ENCODE measurements at places on chromosomes 16 and 17.

DNA sequence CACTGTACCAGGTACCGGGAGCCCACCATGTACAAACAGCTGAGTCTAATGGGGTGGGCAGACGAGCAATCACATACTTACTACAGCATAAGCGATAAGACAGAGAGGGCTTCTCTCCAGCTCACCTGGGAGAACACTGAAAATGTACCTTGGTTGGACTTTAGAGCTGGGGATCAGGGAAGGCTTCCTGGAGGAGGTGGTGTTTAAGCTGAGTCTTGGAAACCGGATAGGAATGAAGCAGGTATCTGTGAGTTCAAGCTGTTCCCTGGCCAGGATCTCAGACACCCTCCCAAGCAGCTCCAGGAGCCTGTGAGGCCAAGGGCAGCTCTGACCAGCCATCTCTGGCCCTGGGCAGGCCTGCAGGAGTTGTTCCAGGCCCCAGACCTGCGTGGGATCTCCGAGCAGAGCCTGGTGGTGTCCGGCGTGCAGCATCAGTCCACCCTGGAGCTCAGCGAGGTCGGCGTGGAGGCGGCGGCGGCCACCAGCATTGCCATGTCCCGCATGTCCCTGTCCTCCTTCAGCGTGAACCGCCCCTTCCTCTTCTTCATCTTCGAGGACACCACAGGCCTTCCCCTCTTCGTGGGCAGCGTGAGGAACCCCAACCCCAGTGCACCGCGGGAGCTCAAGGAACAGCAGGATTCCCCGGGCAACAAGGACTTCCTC is 8.0 kb upstream of the SERPINF1 start:
- DNase-seq, result no peak

DNA sequence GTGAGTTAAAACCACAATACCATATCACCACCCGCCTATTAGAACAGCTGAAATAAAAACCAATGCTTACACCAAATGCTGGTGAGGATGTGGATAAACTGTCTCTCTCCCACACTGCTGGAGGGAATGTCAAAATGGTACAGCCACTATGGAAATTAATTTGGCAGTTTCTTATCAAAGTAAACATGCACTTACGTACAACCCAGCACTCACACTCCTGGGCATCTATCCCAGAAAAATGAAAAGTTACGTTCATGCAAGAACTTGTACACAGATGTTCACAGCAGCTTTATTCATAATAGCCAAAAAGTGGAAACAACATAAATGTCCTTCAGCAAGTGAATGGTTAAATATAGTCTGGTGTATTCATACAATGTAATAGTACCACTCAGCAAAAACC is 173.2 kb upstream of the MYOCD start:
- no peak for DNase-seq

DNA sequence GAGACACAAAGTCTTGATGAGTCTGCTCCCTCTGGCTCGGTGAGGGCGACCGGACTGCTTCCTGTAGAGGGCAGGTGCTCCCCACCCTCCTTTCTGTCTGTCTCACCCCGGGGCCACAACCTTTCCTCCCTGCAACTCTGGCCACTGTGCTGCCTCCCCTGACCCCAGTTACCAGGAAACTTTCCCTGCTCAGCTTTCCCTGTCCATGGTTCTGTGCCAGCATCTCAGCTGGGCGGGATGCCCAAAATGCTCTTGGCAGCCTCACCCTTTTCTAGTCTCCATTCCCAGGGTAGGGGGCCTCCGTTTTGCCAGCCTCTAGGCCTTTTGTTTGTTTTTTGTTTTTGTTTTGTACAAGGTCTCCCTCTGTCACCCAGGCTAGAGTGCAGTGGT is 1.4 kb downstream of the PLD2 start:
- DNase-seq, result no peak

GRCh38 chr16:19980632-19981265 is 92.9 kb downstream of the GPR139 start:
- DNase-seq, result no peak

DNA sequence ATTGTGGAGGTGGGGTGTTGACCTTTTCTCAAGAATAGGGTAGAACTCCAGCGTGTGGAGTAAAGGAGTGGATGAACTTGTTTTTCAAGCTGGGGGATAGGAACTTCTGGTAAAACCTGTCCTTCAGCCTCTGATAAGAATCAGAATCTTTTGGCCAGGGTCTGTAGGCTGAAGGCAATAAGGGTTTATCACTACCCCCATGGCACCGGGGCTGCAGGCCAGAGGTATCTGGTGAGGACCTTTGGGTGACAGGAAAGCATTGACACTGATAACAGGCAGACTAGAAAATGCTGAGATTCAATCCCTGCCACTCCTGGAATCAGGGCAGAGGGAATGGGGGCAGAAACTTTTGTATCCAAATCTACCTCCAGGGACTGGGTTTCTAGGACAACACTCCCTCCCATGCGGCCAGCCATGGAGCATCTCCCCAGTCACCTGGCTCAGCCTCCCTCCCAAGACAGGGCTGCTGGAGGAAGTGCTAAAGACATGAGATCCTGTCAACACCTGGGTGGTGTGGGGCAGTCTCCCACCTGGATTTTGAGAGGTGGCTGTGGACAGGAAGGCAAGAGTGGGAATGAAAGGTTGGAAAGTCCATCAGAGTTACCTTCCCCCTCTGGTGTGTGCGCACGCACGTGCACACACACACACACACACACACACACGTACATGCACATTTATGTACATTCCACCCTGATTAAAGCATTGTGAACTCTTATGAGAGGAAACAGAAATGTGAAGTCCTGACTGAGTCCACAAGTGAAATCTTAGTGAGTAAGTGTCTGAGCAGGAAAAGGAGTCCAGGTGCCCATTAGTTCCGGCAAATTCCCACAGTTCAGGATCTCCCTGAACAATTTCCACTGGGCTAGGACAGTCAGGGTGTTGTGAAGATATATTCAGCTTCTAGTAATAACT is 53.1 kb upstream of the MARCHF10 start:
- DNase-seq, result no peak

GRCh38 chr17:40063901-40064531 is 1.3 kb downstream of the THRA start:
- no peak for DNase-seq

GRCh38 chr16:70696952-70697593 is 11.2 kb upstream of the MTSS2 start:
- no peak for DNase-seq

DNA sequence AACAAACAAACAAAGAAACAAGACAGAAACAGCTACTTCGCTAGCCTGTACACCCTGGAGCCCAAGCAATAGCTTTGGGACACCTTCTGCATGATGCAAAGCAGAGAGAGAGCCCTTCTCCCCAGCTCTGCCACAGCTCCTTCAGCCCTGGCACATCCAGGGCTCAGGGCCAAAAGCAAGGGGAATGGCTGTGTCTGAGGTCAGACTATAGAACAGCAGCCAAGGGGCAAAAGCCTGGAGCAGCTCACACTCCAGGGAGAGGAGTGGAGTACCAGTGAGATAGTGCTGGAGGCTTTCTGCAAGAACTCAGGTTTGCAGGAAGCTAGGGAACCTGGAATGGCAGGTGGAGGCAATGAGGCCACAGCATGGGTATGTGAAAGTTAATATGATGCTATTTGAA is 11.6 kb upstream of the SEPHS2 start:
- no peak for DNase-seq

- no peak for DNase-seq
Observed at GRCh38 chr16:28146536-28146935, 65.2 kb downstream of the XPO6 start.

- DNase-seq, result peak; percentile 47
Observed at GRCh38 chr17:38508954-38509771, 80.9 kb downstream of the ARHGAP23 start.

DNA sequence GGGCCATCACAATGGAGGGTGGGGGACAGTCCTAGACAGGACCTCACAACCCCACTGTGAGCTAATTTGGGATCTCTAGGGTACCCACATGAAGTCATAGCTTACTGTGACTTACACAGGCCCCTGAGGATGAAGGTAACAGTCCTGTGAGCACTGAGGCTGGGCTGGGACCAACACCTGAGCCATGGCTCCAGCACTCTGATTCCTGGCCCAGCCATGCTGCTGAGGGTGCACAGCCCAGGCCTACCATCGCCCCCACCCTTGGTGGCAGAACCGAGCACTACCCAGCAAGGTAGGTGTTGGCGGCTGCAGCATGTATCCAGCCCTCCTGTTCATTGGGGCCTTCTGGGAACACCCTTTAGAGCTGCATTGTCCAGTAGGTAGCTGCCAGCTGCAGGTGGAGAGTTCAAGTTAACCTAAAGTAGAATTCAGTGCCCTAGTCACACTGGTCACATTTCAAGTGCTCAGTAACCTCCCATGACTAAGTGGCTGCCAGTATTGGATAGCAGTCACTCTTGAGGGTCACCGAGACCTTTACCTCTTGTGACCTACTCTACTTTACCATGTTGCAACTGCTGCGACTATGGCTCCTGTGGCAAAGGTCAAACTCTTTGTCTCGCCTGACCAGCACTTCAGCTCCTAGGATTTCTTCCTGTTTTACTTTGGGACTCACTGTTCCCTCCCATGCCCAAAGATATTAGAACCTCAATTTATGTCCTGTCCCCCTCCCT is 11.6 kb downstream of the AKAP1 start:
- no peak for DNase-seq

GRCh38 chr16:88770461-88771293 is 14.3 kb downstream of the PIEZO1 start:
- no peak for DNase-seq

DNA sequence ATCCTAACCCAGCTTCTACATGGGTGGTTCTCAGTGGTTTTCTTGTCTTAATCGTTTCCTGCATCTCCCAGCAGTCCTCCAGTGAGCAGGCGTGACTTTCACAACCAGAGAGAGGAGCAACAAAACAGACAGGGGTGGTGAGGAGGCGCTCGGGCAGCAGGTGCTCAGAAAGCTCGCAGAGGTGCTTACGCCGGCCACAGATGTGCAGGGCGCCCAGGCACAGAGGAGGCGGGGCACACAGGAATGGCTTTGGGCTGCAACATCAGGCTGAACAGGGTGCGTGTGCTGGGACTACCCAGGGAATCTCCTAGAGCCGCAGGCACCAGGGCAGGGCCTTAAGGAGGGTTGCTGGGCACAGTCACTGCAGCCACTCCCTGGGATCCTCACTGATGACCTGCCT is 32.6 kb downstream of the KLHDC4 start:
- no peak for DNase-seq

GRCh38 chr17:77670173-77670572 is 288.3 kb upstream of the TNRC6C start:
- DNase-seq, result no peak

DNA sequence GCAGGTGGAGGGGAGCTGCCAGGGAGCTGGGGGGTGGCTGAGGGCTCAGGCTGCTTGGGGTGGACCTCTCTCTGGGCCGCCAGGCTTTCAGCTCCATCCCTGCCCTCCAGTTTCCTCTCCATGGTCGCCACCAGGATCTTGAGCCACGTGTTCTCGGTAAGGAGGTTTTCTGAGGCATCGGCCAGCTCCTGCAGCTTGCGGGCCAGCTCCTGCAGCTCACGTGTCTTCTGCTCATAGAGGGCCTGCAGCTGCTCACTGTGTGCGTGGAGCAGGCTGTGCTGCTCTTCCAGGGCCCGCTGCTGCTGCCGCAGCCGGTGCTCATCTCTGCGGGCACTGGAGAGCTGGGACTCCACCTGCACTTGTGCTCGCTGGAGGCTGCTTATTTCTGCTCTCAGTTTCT is 11.0 kb downstream of the SNN start:
- no peak for DNase-seq
